ENCODE measurements at places on chromosomes 5 and 9.

DNA sequence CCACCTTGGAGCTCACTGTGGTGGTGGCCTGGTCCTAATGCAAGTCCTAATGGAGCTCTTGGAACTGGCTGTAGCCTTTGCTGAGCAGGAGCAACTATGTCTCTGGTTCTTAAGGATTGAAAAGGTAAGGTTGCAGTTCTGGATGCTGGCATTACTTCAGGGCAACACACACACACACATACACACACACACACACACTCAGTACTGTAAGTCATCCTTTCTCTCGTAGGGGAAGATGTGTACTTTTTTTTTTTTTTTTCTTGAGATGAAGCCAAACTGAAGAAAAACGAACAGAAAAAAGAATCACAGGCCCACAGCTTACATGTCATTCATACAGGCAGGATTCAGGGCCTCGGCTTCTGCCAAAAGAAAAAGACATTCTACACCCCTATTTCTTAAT is 81.1 kb upstream of the RPS23 start:
- DNase-seq = no peak

DNA sequence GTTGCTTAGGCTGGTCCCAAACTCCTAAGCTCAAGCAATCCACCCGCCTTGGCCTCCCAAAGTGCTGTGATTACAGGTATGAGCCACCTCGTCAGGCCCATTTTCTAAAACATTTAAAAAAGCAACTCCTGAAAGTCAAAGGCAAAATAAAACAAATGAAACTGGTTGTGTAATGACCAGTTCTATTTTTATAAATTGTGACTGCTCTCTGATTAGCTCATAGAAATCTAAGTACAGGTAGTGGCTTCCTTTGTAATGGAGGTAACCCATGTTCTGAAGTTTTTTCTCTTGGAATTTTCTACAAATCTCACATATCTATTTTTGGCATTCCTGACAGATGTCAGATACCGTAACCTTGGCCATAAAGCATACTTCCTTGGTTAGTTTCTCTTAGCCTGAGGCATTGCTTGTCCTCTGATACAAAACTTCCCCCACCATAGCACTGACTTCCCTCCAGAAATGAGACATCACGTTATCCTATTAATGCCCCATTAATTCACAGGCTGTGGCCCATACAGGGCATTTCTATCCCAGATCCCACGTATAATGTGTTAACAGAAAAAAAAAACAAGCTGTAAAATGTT is 14.1 kb upstream of the AK3 start:
- no peak for DNase-seq

DNA sequence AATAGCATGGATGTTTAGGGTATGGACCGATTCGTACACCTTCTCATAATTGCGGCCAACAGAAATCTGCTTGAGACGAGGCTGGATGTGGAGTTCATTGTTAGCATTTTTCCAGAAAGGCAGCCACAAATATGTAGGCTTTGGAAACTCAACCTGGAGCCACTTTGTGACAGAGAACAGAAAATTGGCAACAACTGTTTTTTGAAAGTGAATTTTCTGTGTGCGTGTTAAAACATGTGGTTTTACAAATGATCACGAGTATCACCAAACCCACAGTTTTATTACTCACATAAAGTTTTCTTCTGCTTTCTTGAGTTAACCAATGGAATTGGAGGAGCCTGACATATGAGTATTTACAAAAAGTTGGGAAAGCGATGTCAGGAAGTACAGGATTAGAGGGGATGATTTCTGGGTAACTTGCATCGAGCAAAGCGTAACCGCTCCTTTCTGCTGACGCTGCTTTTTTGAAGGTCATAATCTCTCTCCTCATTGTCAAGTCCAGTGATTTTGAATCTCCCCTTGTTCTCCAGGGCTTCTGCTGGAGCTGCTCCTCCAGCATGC is 138.5 kb upstream of the TAF11L2 start:
- no peak for DNase-seq

- DNase-seq = no peak
These were observed 35.5 kb downstream of the BICD2 start for GRCh38 chr9:92728831-92729734.

DNA sequence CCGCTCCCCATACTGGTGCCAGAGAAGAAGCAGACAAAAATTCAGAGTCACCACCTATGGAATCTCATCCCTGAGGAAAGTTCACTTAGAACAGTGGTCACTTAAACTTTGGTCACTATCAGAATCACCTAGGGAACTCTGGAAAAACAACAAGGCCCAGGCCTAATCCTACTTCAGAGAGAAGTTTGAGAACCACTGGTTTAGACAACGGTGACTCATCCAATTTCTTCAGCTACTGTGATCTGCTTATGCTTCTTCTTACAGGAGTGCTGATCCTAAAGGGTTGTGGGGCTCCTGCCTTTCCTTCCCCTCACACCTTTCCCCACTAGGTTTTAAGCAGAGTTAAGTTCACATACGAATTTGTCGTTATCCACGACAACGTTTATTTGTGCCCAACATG is 194.7 kb upstream of the KLF4 start:
- no peak for DNase-seq

DNA sequence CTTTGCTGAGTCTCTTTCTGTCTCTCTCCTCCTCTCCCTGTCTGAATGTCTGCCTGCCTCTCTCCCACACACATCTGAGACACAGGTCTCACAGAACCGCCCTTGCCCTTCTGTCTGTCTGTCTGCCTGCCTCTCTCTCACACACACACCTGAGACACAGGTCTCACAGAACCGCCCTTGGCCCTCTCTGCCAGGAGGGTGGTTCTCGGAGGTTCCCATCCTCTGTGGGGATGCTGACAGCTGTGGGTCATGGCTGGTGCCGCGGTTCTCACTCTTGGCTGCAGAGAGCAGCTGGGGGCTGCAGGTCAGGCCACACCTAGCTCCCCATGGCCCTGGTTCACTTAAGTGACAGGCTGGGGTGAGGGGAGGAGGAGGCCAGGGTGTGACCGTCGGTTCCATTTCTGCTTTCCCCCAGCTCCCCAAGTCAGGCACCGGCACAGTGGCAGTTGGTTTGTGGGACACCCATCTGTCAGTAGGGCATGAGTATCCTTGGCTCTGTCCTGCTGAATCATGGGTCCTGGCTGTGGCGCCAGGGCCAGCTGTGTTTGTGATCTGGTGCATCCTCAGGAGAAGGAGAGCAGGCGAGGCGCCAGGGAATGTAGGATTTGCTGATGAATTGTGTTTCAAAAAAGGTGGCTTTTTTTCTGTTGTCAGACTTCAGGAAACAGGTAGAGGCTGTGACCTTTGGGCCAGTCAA is 42.3 kb upstream of the CLPTM1L start:
- DNase-seq = no peak

DNA sequence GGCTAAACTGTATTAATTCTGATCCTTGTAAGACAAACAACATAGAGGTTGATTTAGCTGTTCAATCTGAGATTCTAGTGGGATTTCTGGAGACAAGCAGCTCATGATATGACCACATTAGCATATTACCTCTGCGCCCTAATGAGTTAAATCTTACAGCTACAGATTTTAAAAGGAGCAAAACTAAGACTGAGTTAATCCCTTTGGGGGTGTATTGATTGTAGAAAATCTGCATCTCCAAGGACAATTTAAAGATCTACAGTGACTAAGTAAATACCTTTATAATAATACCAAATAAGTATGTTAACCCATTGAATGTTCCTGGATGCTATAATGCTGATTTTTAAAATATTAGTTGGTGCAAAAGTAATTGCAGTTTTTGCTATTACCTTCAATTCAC is 33.2 kb downstream of the ADAMTSL1 start:
- DNase-seq = no peak

DNA sequence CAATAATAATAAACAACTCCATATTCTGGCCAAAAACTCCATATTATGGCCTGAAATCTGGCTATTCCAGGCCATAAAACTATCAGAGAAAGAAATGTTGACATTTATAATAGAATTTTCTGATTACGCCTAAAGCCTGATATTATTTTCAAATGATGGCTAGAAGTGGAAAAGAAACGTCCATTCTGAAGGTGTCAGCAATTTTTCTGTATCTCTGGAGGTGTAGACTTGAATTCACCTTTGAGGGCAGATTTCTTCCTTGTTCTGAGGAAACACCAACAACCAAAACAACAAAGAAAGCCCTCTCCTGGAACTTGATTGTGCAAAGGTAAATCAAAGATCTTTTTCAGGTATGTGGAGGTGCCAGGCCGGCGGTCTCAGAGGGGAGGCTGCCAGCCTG is 390.7 kb downstream of the DMAC1 start:
- DNase-seq = no peak

DNA sequence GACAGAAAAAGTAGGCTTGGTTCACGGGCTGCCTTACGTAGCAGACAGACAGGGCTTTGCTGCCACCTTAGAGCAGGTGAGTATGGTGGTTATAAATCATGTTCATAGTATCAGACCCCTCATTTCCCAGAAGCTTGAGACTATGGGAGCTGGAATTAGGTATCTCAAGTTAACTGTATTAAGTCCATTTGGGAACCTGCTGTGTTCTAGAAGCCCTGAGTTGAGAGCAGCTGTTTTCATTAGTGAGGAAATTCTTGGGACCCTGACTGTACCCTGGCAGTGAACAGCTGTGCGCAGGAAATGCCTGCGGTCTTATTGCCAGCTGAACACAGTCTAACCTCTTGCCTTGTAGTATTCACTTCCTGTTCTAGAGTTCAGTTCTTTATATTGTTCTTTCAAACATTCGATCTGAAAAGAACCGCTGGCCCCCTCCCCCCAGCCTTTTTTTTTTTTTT is 29.8 kb downstream of the UGCG start:
- DNase-seq = peak; percentile 71

DNA sequence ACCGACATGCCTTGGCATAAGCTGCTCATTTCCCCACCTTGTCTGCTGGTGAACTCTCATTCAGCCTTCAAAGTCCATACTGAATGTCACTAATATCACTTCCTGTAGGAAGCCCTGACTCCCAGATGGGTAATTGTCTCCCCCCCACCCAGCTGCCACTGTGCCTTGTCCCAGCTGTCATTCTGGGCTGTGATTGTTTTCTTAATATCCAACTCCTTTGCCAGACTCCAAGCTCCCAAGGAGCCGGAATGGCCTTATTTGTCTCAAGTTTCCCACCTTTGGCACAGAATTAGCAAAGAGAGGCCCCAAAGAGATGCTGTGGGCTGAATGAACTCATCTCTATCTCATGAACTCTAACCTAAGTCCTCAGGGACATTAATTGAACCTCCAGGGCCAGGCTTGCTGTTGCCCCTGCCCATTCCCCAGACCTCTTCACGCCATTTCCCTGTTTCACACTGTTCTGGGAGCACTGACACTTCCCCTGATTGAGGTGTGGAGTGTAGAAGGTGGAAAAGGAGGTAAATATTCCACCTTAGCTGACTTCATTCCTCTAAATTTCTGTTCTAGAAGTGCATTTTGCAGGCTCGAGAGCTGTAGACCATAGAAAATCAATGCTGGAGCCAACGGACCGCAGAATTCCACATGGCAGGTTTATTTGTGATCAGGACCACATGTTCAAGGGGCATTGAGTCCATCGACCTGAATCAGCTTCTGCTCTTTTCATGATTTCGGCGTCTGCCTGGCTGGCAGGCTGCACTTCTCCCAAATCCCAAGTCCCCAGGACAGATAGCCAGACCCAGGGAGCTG is 4.9 kb upstream of the SH3PXD2B start:
- DNase-seq = no peak

GRCh38 chr9:137311171-137311985 is 9.3 kb upstream of the NRARP start:
- no peak for DNase-seq

DNA sequence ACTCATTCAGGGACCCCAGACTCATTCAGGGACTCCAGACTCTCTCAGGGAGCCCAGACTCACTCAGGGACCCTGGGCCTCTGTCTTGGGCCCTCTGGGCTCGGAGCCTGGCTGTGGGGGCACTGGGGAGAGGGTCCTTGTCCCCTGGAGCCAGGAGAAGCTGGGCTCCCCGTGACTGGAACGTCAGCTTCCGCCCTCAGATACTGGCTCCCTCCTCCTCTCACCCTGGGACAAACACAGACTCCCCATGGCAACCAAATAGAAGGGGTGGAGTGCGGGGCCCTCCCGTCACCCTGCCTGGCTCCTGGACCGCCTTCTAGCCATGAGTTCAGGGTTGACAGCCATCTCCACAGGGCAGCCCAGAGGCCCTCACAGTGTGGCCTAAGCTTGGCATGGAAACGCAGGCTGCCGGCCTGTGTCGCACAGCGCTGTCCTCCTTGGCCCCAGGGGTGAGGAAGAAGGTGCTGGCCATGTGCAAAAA is 27.6 kb downstream of the ZDHHC11B start:
- DNase-seq = peak; percentile 29

DNA sequence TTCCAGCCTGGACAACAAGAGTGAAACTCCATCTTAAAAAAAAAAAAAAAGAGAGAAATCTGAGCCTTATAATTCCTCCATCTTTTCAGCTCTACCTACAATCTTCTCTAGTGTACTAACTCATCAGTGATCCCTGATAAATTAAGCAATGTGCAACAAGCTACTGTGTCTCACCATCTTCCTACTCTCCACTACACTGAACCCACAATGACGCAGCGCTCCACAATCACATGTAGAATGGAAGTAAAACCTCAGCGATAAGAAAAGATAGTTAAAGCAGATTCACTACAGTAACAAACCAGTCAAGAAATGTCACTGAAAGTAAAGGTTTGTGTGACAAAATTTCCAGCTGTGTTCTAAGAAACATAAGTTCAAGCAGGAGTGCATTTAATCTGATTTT is 13.5 kb downstream of the ABCA1 start:
- DNase-seq = no peak

DNA sequence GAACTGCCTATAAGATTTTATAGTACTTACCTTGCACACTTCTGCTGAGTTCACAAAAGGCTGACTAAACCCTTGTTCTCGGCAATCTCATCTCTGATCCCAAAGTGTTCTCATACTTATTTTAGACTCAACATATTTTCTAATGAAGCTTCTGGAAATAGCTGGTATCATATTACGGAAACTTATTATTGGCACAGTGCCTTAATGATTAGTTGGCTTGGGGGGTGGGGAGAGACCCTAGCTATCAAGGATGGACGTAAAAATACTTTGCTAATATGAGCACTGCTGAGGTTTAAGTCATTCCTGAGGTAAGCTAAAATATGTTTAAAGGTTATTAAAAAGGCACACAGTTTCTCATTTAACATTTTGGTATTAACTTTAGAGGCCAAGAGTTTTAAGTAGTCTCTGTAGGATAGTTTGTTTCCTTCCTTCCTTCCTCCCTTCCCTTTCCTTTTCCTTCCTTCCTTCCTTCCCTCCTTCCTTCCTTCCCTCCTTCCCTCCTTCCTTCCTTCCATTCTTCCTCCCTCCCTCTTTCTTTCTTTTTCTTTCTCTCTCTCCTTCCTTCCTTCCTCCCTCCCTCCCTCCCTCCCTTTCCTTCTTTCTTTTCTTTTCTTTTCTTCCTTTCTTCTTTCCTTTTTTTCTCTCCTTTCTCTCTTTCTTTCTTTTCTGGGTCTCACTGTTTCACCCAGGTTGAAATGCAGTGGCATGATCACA is 31.5 kb downstream of the ZSWIM6 start:
- DNase-seq = no peak

DNA sequence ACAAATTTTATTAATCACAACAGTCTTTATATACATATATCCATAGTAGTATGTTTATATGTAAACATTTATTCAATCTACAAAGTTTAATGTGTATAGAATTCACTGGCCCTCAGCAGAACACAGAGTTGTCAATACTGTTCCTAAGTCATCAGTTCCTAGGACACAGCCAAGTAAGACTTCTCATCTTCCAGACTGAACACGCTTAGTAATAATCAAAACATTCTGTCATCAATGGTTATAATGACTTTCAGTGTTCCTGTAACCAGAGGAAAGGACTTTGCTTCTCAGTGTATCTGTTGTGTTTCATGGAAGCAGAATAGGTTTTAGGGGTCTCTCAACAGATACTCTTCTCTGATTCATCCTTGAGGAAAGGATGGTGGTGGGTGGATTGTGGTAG is 82.2 kb downstream of the SMIM23 start:
- no peak for DNase-seq

Measured in CD4-positive, alpha-beta T cell treated with Interleukin-4 for 4 hours (primary cell).